ENCODE measurements at places on chromosomes 12 and 14.

DNA sequence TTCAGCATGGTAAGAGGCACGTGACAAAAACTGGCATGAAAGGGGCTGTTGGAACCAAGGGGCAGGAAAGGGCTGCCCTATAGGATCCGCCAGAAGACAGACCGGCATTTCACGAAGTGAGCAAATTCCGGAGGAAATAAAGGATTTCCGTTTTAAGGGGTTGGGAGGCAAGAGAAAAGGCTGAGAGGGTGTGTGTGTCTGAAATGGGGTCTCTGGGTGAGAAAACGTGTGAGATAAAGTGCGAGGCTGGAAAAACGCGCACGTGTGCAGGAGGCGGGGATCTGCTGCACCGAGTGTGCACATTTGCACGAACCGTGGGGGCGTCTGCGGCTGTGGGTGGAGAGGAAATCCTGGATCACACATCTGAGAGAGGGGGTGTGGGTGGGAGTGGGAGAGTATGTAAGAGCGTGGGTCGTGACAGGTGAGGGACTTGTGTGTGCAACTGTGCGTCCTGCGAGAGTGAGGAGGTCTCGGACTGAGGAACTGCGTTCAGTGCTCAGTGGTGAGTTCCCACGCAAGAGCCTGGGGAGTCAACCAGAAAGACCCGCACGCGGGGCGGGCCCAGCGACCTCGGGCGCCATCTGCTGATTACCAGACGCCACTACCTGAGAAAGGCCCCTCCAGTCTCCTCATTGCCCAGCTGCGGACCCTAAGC lies 37.0 kb upstream of the P2RX7 start:
- peak; percentile 66 for DNase-seq

DNA sequence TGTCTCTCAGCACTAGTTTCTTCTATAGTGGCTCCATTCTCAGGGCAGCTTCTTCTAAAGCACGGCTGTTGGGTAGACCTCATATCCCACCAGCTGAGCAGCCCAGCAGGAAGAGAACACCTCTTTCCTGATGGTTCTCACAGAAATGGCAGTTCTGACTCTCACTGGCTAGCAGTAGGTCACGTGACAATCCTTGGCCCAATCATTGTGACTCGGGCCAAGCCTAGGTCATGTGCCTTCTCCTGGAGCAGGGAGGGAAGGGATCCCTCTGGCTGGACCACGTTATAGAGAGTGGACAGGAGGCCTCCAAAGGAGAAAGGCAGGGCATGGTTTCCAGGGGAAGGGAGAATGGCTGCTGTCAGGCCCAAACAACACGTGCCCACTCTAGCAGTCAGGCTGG lies 149.1 kb downstream of the AACS start:
- DNase-seq = no peak

- DNase-seq = no peak
Observed at GRCh38 chr12:10130042-10130441, at the start of gene CLEC7A. Gene CLEC7A (minus strand): TSS chr12:10130199. CDS start chr12:10130082, 117 bp downstream.

DNA sequence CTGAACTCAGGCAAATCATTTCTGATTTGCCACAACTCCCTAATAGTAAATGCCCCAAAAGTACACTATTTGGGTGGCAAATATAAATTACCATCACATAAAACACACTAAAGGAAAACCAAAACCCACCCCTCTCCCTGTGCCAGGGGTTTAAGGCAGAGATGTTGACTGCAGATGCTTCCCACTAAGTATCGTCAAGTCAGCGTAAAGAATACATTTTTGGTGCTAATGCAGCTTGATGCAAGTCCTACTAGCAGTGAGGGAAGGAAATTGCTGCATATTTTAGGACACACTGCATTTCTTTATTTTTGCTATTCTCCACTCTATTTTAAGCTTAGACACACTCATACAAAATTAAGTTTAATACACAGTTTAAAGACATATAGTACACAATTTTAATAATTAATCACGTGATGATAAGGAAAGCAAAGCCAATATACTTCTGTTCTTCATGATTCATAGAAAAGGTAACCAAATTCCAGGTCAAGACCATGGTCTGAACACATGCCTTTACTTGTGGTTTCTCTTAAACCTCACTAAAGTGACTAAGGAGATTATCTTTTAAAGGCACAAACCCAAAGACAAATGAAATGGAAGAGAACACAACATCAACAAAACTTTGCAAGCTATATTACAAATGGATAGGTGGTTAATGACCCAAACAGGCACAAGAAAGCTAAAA lies 162.2 kb downstream of the STXBP6 start:
- no peak for DNase-seq

- no peak for DNase-seq
Observed at GRCh38 chr12:50606675-50607375, 102.0 kb downstream of the DIP2B start.

- no peak for DNase-seq
Observed at GRCh38 chr14:36935976-36936678, 236.3 kb downstream of the SLC25A21 start.

DNA sequence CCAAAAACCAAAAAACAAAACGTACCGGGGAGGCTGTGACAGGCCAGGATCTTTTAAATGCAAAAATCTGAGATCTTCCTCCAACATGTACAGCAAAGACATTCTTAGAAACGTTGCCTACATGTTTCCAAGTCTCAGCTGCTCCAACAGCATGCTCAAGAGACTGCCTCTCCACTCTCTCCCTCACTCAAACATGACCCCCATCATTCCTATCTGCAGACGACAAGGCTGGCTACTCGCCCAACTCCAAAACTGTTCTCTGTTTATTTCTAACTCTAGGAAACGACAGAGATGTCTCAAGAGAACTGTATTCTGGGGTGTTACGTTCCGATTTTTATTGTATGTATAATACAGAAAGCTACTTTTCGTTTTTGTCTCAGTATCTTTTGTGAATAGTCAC lies 57.5 kb upstream of the TMCC3 start:
- DNase-seq = no peak

DNA sequence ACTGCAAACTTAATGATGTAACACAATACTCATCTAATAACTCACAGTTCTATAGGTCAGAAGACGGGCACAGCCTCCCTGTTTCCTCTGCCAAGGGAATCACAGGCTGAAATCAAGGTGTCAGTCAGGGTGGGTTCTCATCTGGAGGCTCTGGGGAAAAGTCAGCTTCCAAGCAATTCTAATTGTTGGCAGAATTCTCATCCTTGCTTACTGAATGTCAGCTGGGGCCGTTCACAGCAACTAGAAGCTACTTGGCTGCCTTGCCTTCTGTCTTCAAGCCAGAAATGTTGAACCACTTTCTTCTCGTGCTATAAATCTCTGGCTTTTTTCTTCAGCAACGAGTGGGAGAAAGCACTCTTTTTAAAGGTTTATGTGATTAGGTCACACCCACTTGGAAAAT lies 80.1 kb upstream of the PDZRN4 start:
- no peak for DNase-seq

DNA sequence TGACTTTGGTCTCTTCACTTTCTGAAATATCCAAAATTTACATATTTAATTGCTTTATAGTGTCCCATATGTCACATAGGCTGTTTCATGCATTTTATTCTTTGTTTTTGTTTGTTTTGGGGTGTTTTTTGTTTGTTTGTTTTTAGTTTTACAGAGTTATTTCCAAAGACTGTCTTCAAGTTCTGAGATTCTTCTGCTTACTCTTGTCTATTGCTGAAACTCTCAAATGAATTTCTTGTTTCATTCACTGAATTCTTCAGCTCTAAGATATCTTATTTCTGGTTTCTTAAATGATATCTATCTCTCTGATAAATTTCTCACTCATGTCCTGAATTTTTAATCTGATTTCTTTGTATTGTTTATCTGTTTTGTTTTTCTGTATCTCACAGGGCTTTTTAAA lies 412.0 kb upstream of the ATP2B1 start:
- DNase-seq = no peak

DNA sequence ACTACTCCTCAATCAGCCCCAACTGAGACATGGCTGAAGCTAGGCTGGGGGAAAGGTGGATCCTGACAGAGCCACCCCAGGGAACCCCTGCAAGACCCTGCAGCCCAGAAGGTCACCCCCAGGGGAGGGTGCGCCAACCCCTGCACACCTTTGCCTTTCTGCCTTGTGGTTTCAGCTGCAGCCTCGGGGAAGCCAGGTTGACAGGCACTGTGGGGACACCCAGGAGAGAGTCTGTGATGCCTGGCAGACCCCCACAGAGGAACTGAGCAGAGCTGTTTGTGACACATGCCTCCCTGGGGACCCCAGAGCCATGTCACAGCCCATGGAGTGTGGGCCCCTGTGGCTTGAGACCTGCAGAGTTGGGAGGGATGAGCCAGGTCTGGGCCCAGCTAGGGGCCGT lies 11.8 kb upstream of the HHIPL1 start:
- DNase-seq = no peak

GRCh38 chr14:105171004-105171673 lies 2.6 kb upstream of the JAG2 start:
- DNase-seq = no peak

DNA sequence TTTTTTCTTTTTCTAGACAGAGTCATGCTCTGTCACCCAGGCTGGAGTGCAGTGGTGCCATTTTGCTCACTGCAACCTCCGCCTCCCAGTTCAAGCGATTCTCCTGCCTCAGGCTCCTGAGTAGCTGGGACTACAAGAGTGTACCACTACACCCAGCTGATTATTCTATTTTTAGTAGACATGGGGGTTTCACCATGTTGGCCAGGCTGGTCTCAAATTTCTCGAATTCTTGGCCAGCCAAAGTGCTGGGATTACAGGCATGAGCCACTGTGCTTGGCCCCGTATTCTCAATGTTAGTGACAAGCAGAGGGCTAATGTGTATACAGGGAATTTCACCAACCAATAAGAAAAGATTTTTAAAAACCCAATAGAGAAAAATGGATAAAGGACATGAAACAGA lies 8.4 kb downstream of the PLBD2 start:
- DNase-seq = no peak

GRCh38 chr14:22955702-22956569 lies 954 bp downstream of the HAUS4 start:
- DNase-seq = peak; percentile 67

- no peak for DNase-seq
Observed at GRCh38 chr14:32809255-32809654, 129.4 kb upstream of the NPAS3 start.

DNA sequence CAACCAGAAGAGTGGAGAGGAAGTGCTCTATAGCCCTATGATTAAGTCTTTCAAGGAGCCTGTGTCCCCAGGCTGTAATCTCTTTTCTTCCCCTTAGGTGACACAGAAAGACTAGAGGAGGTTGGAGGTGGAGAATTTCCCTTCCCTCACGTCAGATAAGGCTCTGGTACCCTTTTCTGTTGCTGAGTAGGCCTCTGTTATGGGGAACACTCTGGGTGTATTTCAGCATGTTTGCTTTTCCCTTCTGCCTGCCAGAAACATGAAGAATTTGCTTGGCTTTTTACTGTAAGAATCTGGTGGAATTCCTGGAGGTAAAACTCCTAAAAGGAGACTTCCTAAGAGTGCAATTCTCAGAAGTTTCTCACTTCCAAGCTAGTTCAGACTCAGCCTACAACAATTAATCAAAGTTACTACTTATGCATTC lies 58.3 kb downstream of the SIX1 start:
- no peak for DNase-seq

DNA sequence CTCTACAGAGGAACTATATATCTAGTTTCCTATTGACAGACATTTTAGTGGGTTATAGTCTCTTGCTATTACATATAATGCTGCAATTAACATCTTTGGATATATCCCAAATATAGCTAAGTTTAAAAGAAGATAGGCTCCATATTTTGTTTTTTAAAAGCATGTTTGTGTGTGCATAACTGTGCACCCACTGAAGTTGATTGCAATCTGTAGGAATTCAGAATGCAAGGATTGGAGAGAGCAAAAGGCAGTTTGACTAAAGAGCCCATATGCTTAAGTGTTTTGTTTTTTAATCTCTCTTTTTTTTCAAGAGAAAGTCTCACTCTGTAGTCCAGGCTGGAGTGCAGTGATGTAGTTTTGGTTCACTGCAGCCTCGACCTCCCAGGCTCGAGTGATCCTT lies 9.4 kb upstream of the ABCD4 start:
- no peak for DNase-seq

DNA sequence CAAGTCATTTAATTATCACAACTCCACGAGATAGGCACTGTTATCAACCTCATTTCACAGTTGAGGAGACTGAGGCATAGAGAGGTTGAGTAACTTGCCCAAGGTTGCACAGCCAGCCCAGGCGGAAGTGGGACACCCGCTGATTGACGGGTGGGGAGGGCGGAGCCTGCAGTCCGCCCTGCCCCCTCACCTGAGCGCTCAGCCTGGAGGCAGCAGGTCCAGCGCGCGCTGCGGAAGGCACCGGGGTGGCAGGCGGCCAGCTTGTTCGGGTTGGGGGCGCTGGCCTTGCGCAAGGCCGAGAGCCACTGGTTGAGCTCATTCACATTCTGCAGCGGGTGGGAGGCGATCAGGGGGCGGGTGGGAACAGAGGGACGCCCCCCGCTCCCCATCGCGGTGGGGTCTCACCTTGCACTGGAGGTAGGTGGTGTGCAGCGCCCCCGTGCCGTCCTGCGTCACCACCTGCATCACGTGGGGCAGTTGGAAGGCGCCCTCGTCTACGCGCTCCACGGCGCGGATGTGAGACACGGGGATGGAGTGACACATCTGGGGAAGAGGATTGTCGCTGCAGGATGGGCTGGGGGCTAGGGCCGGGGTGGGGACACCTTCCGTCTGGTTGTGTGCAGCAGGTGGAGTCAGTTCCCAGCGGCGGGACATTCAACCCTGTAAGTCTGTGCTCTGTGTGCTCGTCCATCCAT lies 31.7 kb downstream of the RASAL1 start:
- DNase-seq = no peak

- DNase-seq = no peak
Observed at GRCh38 chr14:29390081-29390832, 537.4 kb downstream of the PRKD1 start.

DNA sequence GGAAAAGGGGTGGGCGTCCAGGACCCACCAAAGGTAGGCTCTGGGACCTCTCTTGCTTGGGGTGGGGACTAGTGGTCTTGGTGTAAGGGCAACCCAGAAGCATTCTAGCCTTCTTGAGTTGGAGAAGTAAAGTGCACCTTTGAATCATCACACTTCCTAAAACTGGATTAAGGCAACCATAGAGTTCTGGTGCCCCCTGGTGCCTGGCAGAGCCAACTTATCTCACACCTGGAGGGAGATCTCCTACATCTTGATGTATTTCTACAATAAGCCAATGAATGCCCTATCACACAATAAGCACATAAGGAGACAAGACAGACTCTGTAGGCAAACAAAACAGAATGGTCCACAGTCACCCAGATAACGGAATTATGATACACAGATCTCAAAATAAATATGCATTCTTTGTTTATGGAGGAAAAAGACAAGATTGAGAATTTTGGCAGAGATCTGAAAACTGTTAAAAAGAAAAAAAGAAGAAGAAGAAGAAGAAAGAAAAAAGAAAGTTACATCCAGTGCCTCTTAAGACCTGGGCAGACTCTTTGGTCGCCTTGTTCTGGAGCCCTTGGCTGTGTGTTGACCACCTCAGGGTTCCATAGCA lies 95.9 kb upstream of the PPP2R5C start:
- DNase-seq = no peak
